Esophagus squamous epithelium (tissue), 5 donors: ENCODE measurements at places on chromosomes 16 and 17.

DNA sequence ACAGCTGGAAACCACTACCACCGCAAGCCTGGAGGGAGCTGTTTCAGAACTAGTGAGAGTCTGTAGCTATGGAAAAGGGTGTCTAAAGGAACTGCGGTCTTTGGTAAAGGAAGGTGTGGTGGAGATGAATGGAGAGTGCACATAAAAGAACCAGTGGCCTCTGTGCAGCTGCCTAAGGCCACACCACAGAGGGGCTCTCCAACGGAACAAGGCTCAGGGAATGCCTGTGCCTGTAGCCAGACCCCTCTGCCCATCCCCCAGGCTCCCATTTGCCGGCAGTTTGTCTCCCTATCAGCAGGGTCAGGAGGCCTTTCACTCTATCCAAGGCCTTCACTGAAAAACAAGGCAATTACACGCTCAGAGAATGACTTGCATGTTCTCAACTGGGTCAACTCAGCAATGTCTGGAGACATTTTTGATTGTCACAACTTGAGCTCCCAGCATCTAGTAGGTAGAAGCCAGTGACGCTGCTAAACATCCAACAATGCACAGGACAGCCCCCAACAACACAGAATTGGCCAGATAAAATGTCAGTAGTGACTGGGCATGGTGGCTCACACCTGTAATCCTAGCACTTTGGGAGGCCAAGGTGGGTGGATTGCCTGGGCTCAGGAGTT, 3.3 kb upstream of the FDXR start:
- no peak for DNase-seq

GRCh38 chr17:17928398-17929287, 43.6 kb downstream of the TOM1L2 start:
- DNase-seq, result no peak

- DNase-seq, result no peak
Measured at GRCh38 chr16:69017036-69017783, 88.2 kb upstream of the HAS3 start.

GRCh38 chr16:89367538-89367915, 122.8 kb downstream of the ANKRD11 start:
- DNase-seq, result no peak

- no peak for DNase-seq
Measured at GRCh38 chr17:79617740-79618382, 7.0 kb upstream of the RBFOX3 start.

DNA sequence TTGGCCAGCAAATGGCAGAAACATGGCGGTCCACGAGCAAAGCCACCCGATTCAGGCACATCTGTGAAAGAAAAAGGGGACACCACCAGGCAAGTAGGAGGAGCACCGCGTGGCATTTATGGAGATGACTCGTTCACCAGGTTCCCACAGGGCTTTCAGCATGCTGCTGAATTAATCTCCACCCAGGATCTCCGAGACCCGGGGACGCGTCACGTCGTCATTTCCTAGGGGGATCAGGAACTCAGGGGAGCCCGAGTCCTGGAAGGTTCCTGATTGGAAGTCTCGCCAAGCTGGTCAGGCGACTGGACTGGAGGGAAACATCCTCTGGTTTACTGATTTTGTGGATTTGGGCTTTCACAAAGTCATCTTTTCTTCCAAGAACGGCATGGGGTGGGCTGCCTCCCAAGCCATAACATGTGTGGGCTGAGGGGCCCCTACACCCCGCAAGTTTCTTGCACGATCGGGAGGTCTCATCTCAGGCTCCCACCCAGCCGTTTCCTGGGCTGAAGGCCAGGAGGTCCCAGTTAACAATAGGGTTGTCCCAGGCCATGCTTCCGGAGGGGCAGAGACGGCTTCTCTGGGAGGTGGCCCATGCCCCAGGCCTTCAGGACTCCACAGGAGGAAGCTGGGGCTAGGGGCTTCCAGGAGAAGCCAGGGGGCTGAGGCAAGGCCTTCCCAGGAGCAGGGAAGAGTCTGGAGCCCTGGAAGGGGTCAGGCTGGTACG, 645 bp downstream of the DNAH17 start:
- no peak for DNase-seq
